NCI-H345 (cell line): ENCODE measurements at places on chromosomes 3 and 15.

GRCh38 chr3:189720736-189721417, 89.7 kb downstream of the TP63 start:
- DNase-seq = no peak

DNA sequence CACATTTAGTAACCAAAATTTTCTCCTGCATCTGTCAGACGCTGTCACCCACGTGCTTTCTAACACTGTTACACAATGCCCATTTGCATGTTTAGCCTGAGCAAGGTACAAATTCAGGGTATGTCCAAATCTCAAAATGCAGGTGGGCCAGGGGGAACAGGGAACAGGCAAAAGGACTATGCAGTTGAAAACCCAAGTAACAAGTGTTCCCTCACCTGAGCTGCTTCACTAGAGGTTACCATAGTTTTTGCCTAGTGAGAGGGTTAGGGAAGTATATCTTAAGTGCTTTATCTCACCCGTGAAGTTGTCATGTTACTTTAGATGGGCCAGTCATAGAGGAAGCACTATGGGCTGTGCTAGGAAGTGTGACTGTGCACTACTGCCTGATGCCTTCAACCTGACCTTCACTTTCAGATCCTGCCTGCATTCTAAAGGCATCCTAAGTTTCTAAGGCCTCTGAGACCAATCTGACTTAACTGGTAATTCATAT, 6.0 kb upstream of the TMEM87A start:
- no peak for DNase-seq

DNA sequence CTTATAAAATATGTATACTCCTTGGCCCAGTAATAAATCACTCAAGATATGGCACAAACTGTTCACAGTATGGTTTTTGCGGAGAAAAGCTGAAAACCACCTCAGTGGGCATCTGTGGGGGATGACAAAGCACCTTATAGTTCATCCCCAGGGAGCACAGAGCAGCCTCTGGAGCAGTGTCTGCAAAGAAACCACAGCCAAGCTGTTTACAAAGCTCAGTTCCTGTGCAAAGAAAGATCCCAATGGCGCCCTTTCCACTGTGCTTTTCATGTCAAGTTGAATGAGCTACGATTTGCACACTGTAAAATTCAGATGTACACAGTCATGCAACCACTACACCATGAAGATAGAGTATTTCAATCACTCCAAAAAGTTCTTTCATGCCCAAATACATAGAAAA, 2.5 kb upstream of the EFCC1 start:
- DNase-seq = no peak

DNA sequence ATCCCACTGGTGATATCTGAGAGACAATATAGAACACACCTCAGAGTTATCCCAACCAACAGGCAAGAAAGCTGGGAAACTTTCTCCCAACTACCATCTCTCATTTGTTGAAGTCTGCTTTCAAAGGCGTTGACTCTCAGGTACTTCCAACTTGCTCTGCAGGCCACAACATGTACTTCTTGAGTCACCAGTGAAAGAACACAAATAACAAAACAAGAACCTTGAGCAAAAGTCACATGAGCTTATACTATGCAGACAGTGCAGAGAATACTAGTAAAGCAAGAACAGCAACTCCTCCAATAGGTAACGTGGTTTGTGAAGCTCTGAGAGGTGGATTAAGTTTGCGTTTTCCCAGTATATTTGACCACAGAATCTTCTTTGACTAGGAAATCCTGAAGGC, 20.6 kb downstream of the SNTN start:
- DNase-seq = no peak

GRCh38 chr15:25863111-25863967, at the start of gene ATP10A:
TSS of gene ATP10A (minus strand) at chr15:25863327. CDS start at chr15:25863096, 231 bp downstream.
- DNase-seq = no peak

- no peak for DNase-seq
Measured at GRCh38 chr3:23944007-23944783, 891 bp upstream of the NR1D2 start.
